ENCODE measurements at places on chromosomes 2 and 18. TPM values are rescaled to one million over a fixed set of nuclear protein-coding genes. Genes with fewer than 3 reads are reported as not detected.

GMPPA gene
- 75.4 TPM for polyA plus RNA-seq

POTEI gene
- 1.3 TPM for polyA plus RNA-seq

CDH2 gene
- polyA plus RNA-seq: not detected

C1QL2 gene
- not detected for polyA plus RNA-seq

REV1 gene
- polyA plus RNA-seq: 32.1 TPM

SUMO1 gene
- 79.6 TPM for polyA plus RNA-seq

FAM168B gene
- 64.2 TPM for polyA plus RNA-seq

RBM44 gene
- 0.25 TPM for polyA plus RNA-seq

GTF2A1L gene
- 0.05 TPM for polyA plus RNA-seq

CRYGC gene
- not detected for polyA plus RNA-seq

LIPG gene
- 1.3 TPM for polyA plus RNA-seq

CDH19 gene
- polyA plus RNA-seq: not detected

Data from K562 (cell line).